Stimulated activated CD4-positive, alpha-beta T cell treated with anti-CD3 and anti-CD28 coated beads, Interleukin-12 subunit alpha, Interleukin-12 subunit beta, amount 100 ng/mL, for 4 hours (primary cell): ENCODE measurements at places on chromosomes 7 and 10.

DNA sequence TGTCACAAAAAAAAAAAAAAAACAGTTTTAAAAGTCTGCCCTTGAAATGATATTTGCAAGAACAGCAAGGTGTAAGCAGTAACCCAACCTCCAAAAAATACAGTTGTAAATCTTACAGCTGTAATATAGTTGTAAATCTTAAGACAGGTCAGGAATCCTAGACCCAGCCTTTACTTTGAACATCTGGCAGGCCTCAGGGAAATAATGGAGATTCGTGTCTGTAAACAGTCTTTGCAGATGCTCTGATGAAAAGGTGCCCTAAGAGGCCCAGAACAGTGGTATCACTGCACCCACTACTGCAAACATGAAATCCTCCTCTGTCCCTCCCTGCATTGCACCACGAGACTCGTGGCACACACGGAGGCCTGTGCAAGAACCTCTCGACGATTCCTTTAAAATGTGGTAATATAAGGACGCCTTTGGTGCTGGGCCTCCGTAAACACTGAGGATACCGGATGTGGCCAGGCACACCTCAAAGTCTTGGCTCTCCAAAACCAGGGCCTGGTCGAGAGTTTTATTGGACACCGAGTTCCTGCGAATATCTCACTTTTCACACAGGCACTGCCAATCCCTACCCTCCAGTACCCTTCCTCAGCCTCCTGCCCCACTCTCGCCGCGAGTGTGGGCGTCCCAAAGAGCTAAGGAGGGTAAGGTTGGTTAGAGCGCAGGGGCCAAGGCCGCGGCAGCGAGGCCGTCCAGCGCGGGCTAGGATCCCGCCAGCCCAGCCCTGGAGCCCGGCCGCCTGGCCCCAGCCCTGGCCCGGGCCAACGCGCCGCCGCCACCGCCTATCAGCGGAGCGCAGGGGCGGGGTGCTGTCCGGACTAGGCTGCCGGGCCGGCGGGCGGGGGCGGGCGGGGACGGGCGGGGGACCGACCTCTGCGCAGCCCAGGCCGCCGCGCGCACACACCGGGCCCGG lies at the start of gene REEP3:
TSS of gene REEP3 (plus strand) at position 902 of the 916 bp plus-strand sequence. CDS start 145 bp downstream, outside the sequence.
- no peak for DNase-seq

GRCh38 chr7:20199015-20199737 lies 18.0 kb downstream of the MACC1 start:
- DNase-seq: no peak

DNA sequence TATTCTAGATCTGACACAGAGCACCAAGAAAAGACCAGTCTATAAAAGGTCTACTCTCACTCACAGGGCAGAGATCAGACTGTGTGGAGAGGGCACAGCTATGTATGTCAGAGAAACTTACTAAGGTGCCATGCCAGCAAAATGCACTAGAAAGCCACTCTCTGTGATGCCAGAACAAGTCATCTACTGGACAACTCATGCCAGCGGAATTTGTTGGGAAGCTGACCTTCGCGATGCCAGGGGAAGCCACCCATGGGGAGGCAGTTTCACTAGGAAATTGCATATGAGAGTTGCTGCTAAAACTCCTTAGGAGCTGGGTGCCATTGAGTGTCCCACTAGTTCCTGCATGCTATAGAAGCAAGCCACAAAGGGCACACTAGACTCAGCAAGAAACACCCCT lies 58.5 kb downstream of the MICU1 start:
- no peak for DNase-seq

- DNase-seq: no peak
Measured at GRCh38 chr10:110762849-110763211, 108.9 kb upstream of the PDCD4 start.

DNA sequence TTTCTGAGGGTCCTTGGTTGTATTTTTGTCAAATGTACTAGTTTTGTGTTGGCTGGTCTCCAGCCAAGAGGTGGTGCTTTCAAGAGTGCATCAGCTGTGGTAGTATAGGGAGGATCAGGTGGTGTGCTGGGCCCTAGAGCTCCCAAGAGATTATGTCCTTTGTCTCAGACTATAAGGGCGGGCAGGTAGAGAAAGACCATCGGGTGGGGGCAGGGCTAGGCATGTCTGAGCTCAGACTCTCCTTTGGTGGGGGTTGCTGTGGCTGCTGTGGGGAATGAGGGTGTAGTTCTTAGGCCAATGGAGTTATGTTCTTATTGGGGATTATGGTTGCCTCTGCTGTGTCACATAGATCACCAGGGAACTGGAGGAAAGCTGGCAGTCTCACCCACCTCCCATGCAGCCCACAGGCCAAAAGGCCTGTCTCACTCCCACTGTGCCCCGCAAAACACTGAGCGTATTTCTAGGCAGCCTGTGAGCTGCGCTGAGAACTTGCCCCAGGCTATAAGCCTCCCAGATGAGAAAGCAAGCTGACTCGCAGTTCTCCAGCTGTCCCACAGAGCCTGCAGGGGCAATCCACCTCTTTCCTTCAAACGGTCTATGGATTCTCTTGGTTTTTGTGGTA lies 1066.7 kb downstream of the GRM8 start:
- no peak for DNase-seq

DNA sequence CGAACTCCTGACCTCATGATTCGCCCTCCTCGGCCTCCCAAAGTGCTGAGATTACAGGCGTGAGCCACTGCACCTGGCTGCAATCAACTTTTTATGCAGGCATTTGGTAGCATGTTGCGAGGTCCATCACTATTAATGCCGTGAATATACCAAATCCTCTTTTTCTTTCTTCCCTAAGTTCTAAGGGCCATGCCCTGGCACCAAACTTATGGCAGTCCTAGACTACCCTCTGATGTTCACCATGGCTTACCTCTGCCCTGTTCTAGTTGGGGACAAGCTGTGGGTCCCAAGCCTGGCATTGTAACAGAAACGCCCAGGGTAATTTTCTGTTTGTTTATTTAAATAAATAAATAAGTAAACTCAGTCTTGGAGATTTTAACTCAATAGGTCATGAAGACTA lies 13.3 kb downstream of the PRSS2 start:
- no peak for DNase-seq

DNA sequence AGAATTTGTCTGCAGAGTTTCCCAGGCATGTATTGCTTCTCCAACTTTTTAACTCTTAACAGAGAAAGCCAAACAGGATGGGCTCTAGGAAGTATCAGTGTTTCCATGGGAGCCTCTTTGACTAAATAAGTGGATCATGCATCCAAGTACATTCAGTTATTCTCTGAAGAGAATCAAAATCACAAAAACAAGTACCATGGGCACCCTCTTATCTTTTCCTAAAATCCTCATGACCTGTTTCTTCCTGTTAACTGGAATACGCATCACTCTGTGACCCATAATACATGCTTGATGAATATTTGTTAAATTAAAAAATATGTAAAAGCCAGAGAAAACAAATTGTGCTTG lies 186.9 kb upstream of the MGMT start:
- no peak for DNase-seq

DNA sequence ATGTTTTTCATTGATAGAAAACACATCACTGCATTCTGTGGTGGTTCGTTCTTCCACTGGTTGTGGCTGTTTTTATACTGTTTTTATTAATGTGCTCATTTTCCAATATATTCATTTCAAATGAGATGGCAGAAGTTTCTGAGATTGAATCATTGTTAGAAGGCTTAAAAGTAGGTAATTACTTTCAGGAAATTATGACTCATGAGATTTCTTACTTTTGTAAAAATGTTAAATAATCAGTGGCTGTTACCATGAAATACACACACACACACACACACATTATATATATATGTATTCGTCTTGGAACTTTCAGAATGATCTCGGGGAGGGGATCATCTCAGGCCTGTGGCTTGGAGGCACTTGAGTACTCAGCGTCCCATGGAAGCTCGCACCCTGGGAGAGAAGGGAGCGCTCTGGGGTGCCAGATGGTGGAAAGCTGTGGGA lies 66.1 kb downstream of the ZMYND11 start:
- no peak for DNase-seq

- DNase-seq: no peak
Measured at GRCh38 chr10:6140141-6140841, 51.5 kb downstream of the RBM17 start.

DNA sequence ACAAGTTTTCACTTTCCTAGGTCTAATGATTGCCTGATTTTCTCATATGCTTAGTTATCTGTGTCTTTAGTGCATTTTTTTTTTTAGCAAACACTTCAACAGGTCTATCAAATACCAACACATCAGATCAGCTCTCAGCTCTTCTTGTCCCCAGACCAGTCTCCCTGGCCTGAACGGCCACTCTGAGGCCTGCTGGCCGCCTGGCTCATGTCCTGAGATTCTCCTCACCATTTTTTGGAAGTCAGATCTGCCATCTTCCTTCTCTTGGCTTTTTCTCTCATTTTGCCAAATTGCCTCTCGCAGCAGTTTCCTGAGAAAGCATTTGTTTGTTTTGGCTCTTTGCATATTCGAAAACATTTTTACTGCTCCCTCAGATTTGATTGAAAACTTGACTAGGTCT lies 29.3 kb downstream of the PPP2R2D start:
- DNase-seq: no peak

GRCh38 chr10:25261110-25261509 lies 86.3 kb downstream of the GPR158 start:
- DNase-seq: no peak

DNA sequence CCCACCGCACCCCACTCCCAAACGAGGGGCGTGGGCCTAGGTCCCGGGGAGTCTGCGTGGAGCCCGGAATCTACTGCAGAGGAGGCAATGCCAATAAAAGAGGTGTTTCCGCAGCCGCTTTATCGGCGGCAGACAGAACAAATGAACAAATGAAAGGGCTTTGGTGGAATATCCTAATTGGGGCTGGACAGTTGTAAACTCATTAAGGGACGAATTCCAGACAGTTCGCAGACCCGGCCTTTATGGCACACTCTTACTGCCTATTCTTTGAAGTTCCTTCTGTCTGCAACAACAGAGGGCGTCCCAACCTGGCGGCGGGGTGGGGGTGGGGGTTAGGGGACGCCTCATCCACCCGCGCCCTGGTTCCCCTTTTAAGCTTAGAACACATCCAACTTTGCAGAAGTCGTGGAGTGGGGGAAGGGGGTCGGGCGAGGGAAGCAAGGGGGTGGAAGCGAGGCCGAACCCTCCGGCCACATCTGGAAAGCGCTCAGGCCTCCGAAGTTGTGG lies 4.1 kb downstream of the HOXA9 start:
- no peak for DNase-seq

DNA sequence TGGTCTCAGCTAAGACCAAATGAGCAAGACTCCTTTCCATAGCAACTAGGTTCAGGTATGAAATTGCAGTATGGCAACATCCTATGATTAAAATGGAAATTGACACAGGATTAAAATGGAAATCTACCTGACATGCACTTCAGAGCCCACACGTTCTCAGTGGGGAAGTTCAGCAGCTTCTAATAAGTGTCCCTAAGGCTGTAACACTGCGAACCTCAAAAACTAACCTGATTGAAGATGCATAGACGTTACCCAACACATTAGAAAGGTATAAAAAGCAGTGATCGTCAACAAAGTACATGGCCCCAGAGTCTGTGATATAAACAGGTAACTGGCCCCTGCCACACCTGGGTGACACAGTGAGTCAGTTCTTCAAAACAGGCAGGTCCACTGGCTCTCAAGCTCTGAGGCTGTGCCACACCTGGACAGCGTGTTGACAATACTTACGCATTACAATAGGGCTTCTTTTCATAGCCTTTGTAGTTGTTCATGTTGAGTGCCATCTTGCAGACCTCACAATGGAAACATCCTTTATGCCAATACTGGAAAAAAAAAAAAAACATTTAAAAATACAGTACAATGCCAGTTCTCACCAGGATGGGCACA lies 274.9 kb upstream of the NEBL start:
- no peak for DNase-seq

GRCh38 chr10:119263951-119264617 lies 56.7 kb downstream of the GRK5 start:
- no peak for DNase-seq

GRCh38 chr7:45596665-45597095 lies 22.5 kb downstream of the ADCY1 start:
- no peak for DNase-seq

GRCh38 chr10:11367505-11367904 lies 243.9 kb downstream of the USP6NL start:
- DNase-seq: no peak

GRCh38 chr7:124738639-124739038 lies 27.0 kb downstream of the GPR37 start:
- DNase-seq: no peak

DNA sequence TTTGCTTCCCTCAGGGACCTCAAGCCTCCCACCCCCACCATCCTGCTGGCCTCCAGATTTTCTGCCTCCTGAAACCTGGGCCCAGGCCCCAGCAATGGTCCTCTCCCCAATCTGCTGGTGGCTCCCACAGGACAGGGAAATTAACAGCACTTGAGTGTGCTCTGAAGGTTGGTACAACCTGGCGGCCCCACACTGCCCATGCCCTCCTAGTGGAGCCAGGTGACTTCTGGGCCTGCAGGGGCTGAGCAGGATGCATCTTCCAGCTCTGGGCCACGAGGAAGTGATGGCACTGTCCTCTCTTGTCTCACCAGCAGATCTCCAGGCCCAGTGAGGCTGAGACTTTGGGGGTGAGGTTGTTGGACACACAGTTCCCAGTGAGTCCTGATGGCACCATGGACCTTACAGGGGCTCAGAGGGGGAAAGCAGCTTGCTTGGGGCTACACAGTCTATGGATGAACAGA lies 3.6 kb upstream of the ZMIZ1 start:
- DNase-seq: no peak

- DNase-seq: no peak
Measured at GRCh38 chr7:76063114-76063513, 15.2 kb downstream of the MDH2 start.

- no peak for DNase-seq
Measured at GRCh38 chr10:94194256-94194655, 168.5 kb downstream of the NOC3L start.

- DNase-seq: no peak
Measured at GRCh38 chr7:77685233-77685632, 11.0 kb upstream of the RSBN1L start.

DNA sequence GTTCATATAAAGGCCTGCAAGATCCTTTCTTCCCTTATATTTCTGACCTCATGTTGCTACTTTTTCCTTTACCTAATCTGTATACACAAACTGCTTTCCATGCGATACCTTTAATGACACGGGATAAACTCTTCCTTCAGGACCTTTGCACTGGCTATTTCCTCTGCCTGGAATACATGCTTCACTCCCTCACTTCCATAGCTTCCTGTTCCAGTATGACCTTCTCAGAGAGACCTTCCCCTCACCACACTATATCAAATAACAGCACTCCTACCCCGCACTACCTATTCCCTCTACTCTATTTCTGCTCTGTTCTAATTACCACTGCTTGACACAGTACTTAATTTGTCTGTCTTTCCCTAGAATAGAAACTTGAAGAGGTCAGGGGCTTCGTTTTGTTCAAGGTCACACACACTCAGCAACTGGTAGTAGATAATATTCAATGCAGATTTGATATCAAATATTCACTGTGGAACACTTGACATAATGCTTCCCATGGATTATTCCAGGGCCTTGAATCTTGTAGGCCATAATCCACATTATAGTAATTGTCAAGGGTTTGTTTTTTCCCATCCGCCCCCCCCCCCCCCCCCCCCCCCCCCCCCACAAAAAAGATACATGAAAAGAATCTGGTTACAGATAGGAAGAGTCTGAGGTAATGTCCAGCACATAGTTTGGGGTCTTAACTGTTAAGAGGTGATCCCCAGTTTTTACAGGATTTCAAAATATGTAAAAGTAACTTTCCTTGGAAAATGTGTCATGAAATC lies 11.1 kb downstream of the SYPL1 start:
- DNase-seq: no peak

- no peak for DNase-seq
Measured at GRCh38 chr10:79492839-79493238, 19.5 kb upstream of the EIF5AL1 start.

- no peak for DNase-seq
Measured at GRCh38 chr10:98272245-98272644, 4.3 kb upstream of the LOXL4 start.
